ENCODE measurements at places on chromosomes 2 and 18.

- no peak for DNase-seq
These were observed 147.6 kb upstream of the CCDC68 start for GRCh38 chr18:55106906-55107305.

DNA sequence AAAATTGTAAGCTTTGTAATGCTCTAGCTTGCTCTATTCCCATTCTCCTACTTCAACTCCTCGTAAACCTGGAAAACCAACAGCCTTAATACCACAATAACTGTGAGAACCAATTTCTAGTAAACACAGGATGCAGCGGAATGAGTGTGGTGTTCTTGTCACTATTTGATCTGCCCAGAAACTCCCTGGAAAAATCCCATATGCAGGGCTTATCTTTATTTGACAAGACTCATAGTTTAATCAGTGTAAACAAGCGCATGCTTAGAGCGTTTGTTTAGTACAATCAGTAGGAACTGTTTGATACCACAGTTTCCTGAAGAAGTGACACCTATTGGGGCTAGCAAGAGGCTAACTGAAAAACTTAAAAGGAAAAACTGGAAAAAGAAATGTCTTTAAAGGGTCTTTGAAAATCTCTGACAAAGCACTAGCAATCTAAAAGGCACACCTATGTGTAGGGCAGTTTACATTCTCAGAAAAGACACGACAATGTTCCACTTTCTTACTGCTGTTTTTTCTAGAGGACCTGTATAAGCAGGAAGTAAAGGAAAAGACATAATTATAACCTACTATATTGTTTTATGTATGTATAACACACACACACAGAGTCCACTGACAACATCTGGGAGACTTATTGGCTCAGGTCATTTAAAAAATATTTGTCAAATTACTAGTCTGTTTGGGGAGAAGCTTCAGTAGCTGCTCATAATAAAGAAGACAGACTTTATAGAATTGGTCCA lies 241.4 kb upstream of the KLHL14 start:
- no peak for DNase-seq

- DNase-seq = no peak
These were observed 167.9 kb downstream of the IRS1 start for GRCh38 chr2:226631671-226632070.

GRCh38 chr2:232636788-232637420 lies 3.5 kb downstream of the EFHD1 start:
- no peak for DNase-seq

- no peak for DNase-seq
These were observed 288.3 kb downstream of the CYP26B1 start for GRCh38 chr2:71859211-71859847.

GRCh38 chr2:47519147-47519537 lies 116.2 kb downstream of the MSH2 start:
- DNase-seq = no peak
